Kidney epithelial cell (primary cell): ENCODE measurements at places on chromosomes 6 and 20. TPM values are rescaled to one million over a fixed set of nuclear protein-coding genes. Genes with fewer than 3 reads are reported as not detected.

- no peak for DNase-seq
These were observed 790 bp upstream of the E2F1 start for GRCh38 chr20:33686984-33687366.

DNA sequence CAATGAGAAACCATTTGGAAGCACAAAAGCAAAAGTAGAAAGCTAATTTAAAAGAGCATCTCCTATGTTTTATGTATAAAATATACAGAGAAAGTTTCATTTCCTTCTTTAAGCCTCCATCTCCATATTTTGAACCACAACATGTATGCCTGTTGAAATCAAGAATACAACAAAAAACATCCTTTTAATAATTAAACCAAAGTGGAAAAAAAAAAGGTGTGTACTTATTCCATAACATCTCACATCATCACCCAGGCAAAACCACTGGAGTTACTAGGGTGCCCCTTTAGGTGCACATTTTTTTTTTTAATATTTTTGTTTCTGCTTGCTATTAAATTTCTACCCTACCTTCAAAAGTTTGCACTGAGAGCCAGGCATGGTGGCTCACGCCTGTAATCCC lies 43.0 kb downstream of the EDN1 start:
- DNase-seq, result no peak

DNA sequence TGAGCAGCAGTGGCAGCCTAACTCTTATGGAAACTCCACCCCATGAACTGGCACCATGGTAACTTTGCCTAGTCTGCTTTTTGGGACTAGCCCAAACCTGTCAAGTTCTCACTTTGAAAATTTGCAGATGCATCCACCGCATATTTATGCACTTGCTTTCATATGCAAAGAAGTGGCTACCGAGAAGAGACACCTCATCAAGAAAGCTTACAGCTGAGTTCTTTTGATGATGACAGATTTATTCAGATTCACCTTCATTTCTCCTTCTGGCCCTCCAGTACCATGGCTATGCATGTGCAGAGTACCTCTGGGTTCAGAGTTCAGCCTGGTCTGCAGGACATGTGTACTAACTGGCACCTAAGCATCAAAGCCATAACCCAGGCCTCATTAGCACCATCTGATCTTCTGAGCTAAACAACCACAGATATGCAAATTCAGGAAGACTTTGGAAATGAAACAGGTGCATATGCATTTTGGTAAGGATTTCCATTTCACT lies 154.3 kb upstream of the TENT5A start:
- no peak for DNase-seq

- no peak for DNase-seq
These were observed 142.0 kb upstream of the SOX4 start for GRCh38 chr6:21451546-21452013.

GRCh38 chr6:55993418-55993817 lies 118.0 kb upstream of the BMP5 start:
- DNase-seq, result no peak

DNA sequence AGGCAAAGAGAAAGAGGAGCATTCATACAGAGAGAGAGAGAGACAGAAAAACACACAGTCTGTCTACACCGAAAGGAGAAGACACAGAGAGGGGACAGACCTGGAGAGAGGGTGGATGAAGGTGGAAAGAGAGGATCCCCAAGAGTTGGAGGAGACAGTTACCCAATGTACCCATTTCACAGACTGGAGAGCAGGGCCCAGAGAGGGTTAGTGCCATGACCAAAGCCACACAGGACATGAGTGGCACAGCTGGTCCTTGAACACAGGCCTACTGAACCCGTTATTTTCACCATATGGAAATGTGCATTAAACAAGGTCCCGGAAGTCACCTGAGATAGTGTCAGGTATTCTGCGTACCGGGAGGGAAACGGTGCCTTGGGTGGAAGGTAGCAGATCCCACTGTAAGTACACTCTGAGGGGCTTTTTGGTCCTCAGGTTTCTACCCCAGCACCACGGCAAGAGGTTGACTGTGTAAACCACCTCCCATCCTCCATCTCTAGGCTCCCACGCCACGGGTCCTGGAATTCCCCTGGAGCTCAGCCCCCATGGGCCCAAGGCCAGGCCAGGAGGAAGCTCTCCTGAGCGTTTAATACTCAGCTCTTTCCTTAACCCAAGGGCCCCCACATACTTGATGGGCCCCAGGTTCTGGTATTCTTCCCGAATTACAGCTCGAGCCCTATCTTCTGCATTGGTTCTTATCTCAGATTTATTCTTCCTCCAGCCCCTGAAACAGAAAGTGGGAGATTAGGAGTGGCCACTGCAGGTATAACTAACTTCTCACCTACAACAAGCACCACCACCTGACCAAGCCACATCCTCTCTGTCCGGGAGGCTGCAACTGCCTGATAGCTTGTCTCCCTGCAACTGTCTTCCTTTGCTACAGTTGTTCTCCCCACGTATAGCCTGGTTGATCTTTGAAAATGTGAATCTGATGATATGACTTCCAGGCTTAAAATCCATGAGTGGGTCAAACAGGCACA lies 38.4 kb upstream of the OCSTAMP start:
- no peak for DNase-seq

The RRP36 gene
- 125 and 126 TPM in 2 replicates for total RNA-seq

- no peak for DNase-seq
These were observed 610.2 kb upstream of the NOX3 start for GRCh38 chr6:156065849-156066248.

The TRAPPC3L gene
- total RNA-seq, result not detected in 2 replicates

DNA sequence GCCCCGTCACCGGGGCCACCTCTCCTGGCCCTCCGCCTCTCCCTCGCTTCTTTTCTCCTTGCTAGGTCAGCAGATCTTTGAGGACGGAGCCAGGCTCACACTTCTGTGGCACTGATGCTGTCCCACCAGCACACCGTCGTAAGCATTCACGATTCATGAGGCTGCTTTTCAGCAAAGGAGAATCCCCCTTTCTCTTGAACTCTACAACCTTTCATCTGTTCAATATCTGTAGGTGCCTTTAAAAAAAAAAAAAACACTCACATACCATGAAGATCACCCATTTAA lies 31.3 kb downstream of the ANKRD60 start:
- no peak for DNase-seq

DNA sequence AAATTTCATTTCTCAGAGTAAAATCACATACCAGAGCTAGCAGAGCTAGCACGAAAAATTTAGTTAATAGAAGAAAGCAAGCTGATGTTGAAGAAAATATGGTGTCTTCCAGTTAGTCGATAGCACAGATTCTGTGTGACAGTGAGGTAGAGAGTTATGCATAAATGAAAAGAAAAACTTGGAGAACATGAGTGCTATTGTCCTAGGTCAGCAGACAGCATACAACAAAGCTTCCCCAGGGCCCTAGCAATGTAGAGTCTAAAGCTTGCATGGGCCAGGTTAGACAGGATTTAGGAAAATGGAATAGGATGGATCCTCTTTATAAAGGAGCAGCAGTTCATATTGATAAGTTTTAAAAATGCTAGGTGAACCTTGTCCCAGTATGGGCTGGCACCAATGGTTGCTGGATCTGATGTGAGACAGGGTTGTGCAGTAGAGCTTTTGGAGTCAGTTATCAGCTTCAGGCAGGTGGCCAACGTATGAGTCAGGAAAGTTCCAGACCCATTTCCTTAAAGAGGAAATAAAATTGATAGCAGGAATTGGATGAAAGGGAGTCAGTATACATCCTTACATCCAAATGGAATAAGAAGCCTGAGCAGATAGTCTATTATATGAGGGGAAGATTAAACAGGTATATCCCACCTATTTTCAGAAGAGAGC lies 277.2 kb downstream of the FRK start:
- no peak for DNase-seq

The CUTA gene
- 226 and 227 TPM in 2 replicates for total RNA-seq

DNA sequence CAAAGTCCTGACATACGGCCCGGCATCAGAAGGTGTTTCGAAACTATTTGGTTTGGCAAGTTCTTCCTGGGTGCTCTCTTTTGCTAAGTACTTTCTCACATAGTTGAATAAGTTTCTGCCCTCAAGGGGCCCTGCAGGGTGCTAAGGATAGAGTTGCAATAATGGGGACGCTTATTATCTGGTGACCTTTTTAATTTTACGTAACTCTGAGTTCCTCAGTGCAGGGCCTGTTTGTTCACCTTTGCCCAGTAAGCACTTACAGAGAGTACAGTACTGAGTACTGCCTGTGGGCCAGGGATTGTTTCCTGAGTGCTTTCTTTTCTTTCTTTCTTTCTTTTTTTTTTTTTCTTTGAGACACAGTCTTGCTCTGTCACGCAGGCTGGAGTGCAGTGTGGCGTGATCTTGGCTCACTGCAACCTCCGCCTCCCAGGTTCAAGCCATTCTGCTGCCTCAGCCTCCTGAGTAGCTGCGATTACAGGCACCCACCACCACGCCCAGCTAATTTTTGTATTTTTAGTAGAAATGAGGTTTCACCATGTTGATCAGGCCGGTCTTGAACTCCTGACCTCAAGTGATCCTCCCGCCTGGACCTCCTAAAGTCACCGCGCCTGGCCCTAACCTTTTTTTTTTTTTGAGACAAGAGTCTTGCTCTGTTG lies 4.5 kb upstream of the PXMP4 start:
- DNase-seq, result no peak

DNA sequence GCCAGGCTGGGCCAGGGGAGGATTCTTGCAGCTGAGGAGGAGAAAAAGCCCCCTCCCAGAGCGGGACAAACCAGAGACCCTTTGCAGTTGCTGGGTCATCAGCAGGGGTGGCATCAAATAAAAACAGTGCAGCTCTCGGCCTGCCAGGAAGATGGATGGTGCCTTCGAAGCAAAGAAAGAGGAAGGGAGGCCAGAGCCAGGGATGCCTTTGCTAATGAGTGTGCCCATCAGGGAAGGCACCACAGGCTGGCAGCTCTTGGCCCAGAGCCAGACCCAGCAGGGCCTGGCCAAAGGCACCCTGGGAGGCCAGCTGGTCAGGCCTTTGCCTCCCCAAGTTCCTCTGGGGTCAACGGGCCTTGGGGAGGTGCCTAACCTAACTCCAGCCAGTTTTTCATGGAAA lies 26.3 kb upstream of the ZNF318 start:
- no peak for DNase-seq

The WFDC13 gene
- total RNA-seq, result not detected in 2 replicates

The CD2AP gene
- 43.3 and 47.8 TPM in 2 replicates for total RNA-seq

DNA sequence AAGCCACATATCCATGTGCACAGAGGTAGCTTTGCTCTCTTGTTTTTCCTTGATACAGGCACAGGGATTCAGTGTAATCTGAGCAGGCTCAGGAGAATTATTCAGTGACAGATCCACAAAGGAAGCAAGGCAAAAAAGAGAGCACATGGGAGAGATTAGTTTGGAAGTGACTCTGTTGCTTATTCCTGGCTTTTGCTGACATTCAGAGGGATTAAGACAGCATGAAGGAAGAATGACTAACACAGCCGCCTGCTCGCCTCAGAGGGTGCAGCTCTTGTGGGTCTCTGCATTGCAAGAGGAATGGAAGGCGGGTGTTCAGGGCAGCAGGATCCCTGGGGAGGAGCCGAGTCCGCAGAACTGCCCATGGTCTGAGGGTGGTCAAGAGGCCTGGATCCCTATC lies 203.4 kb upstream of the KCNQ5 start:
- no peak for DNase-seq

GRCh38 chr20:51687108-51687507 lies 81.1 kb downstream of the ATP9A start:
- no peak for DNase-seq

GRCh38 chr20:51500311-51500710 lies 42.2 kb downstream of the NFATC2 start:
- no peak for DNase-seq

- no peak for DNase-seq
These were observed 16.2 kb downstream of the ANKRD6 start for GRCh38 chr6:89449193-89449592.

GRCh38 chr6:4313044-4313686 lies 177.8 kb upstream of the ECI2 start:
- peak; percentile 80 for DNase-seq

The NKAIN4 gene
- total RNA-seq, result 65.4 and 107 TPM in 2 replicates

GRCh38 chr20:36471885-36472636 lies 69.3 kb upstream of the MYL9 start:
- DNase-seq, result no peak

- no peak for DNase-seq
These were observed 112.3 kb downstream of the ERMARD start for GRCh38 chr6:169863710-169864109.

GRCh38 chr20:13813910-13814309 lies 29.1 kb downstream of the NDUFAF5 start:
- no peak for DNase-seq

GRCh38 chr6:104449918-104450317 lies 409.8 kb downstream of the HACE1 start:
- DNase-seq, result no peak

DNA sequence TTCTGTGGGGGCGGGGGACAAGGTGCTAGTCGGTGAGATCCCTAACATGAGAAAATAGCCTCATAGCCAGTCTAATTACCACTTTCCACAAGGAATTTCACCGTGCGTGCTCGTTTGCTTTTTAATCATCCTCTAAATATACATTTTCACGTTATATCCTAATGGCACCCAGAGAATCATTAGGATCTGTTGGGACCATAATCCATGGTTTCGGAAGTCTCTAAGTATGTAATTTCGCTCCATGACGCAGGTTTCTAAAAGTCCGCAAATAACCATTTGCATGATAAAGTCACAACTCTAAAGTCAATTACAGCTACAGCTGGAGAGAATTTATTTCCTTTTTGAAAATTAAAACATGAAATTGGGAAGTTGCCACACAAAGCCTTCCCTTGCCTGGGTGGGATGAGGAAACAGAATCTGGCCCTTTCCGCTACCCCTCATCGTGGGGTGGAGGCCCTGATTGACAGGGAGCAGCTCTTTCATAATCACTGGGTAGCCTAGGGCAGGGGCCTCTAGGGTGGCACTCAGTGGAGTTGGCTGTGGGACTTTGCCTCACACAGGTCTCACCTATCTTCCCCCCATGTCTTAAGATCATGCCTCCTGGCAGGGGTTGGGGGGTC lies 81.9 kb downstream of the LRFN2 start:
- DNase-seq, result no peak

GRCh38 chr6:97215157-97215769 lies 67.8 kb downstream of the MMS22L start:
- peak; percentile 12 for DNase-seq

GRCh38 chr6:82360552-82360951 lies 3.1 kb upstream of the TPBG start:
- DNase-seq, result no peak

The ZNF311 gene
- total RNA-seq, result 2.6 and 2.7 TPM in 2 replicates

- DNase-seq, result no peak
These were observed 15.6 kb upstream of the NOL4L start for GRCh38 chr20:32600681-32601237.

The GLP1R gene
- 0.17 TPM in 1 of 2 replicates, not detected in the other for total RNA-seq

The BMP2 gene
- 16.2 and 17.2 TPM in 2 replicates for total RNA-seq

The BMP6 gene
- total RNA-seq, result 0.89 and 1.1 TPM in 2 replicates

The NCOA3 gene
- total RNA-seq, result 23.3 and 27.3 TPM in 2 replicates

The C6orf118 gene
- total RNA-seq, result 0.04 and 0.68 TPM in 2 replicates

The ABHD16B gene
- not detected in 2 replicates for total RNA-seq

- no peak for DNase-seq
These were observed 38.5 kb downstream of the SNRNP48 start for GRCh38 chr6:7628479-7628878.

The RAB44 gene
- 0.07 TPM in 1 of 2 replicates, not detected in the other for total RNA-seq

- DNase-seq, result no peak
These were observed 2.6 kb downstream of the CTSZ start for GRCh38 chr20:59004493-59004762.
